HuH-7.5 (cell line): ENCODE measurements at places on chromosomes 5 and 9.
A peak's percentile ranks its signal among the peaks of the same experiment; 100 is the strongest.

DNA sequence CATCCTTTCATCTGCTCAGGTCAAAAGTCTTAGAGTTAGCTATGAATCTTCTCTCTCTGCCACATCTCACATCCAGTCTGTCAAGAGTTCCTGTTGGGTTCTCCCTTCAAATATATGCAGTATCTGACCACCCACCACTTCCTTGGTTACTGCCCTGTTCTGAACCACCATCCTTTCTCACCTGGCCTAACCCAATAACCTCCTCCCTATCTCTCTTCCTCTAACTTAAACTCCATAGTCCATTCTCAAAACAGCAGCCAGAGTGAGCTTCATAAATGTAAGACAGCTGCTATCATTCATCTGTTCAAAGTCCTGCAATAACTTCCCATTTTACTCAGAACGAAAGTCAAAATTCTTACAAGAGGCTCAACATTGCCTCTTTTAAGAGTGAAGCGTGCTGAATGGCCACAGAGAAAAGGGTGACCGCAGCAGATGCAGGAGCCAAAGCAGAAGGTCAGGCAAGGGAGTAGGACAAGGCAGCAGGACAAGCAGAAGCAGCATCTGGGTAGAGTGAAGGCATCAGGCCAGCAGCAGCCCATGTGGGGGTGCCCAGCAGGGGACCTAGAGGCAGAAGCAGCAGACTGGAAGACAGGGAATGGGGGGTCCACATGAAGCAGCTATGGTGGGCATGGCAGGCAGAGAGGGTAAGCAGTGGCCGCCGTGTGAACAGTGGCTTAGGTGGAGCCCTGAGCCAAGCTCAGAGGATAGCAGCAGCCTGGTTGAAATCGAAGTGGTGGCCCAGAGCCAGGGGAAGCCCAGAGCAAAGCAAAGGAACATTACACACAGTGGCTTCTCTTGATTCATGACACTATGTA lies 39.3 kb upstream of the CDC42SE2 start:
- no peak for DNase-seq

DNA sequence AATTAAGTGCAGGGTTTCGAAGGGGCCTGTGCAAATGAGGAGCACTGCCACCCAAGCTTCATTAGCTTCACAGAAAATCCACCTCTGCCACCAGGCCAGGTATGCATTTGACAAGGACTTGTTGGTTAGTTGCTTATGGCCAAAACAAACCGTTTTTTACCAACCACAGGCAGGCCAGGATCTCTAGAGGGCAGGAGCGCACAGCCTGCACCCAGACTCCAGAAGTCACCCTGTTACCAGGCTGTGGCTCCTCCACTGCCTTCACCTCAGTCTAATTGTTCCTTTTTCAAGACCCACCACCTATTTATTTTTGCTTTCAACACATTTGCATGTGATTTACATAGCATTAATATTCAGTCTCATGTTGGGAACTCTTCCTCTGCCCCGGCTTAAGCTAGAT lies 78.3 kb upstream of the HSPA9 start:
- no peak for DNase-seq

GRCh38 chr5:32249668-32250067 lies 63.1 kb downstream of the MTMR12 start:
- no peak for DNase-seq

GRCh38 chr5:111366388-111366787 lies 142.2 kb downstream of the CAMK4 start:
- no peak for DNase-seq

GRCh38 chr5:86760661-86761060 lies 142.9 kb downstream of the COX7C start:
- no peak for DNase-seq

- DNase-seq, result no peak
Measured at GRCh38 chr5:1406681-1407640, 38.3 kb downstream of the SLC6A3 start.

GRCh38 chr9:135699440-135699839 lies at the start of gene SOHLH1:
SOHLH1 (minus strand) TSS chr9:135699481; CDS start chr9:135699467, 14 bp downstream.
- no peak for DNase-seq

DNA sequence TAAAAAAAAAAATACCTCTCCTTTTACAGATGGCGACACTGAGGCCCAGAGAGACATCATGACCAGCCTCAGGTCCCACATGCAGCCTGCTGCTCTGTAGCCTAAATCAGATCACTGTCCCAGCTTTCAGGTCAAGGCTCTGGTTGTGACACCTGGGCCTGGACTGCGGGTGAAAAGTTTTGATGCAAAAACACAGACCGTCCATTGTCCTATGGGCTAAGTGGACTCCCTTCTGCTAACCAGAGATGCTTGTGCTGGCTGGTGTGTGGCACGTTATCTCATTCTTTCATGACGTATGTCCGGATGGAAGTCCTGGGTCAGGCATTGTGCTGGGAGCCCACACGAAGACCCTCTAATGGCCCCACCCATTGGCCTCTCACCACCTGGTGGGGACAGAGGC lies 7.8 kb downstream of the NEK6 start:
- no peak for DNase-seq

GRCh38 chr9:74772121-74772520 lies 115.6 kb downstream of the TRPM6 start:
- no peak for DNase-seq

DNA sequence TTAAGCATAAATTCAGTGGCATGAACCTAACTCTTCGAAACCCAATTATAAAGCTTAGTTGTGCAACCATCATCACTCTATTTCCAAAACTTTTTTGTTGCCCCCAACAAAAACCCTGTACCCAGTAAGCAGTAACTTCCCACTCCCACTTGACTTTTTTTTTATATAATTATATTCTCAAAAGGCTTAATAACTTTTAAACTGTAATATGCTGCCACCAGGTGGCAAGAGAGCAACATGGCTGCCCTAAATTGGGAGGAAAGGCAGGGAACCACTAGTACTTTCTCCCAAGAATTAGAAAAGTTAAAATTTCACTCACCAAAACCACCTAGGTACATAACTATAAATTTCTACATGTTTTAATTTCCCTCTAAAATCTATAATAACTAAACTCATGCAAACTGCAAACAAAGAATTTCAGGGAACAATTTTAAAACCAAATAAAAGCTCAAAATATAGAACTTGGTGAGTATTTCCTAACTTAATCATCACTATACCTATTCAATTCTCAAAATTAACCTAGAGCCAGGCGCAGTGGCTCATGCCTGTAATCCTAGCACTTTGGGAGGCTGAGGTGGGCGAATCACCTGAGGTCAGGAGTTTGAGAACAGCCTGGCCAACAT lies 50.2 kb upstream of the RNF38 start:
- peak; percentile 45 for DNase-seq

GRCh38 chr9:115900698-115901097 lies 252.9 kb upstream of the PAPPA start:
- DNase-seq, result no peak

DNA sequence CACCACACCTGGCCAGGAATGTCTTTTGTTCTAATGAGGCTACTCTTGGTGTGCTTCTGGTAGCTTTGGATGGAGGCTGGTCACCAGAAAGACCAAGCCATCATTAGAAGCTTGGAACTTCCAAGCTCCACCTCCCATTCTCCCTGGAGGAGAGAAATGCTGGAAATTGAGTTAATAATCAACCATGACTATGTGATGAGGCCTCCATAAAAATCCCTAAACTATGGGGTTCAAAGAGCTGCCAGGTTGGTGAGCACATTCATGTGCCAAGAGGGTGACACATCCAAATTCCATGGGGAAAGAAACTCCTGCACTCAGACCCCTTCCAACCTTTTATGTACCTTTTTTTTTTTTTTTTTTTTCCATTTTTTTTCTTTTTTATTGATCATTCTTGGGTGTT lies 105.5 kb upstream of the SPATA31C2 start:
- DNase-seq, result no peak

GRCh38 chr9:88742905-88743304 lies 207.9 kb downstream of the NXNL2 start:
- DNase-seq, result no peak

- DNase-seq, result no peak
Measured at GRCh38 chr5:58751222-58751837, 168.5 kb downstream of the RAB3C start.

DNA sequence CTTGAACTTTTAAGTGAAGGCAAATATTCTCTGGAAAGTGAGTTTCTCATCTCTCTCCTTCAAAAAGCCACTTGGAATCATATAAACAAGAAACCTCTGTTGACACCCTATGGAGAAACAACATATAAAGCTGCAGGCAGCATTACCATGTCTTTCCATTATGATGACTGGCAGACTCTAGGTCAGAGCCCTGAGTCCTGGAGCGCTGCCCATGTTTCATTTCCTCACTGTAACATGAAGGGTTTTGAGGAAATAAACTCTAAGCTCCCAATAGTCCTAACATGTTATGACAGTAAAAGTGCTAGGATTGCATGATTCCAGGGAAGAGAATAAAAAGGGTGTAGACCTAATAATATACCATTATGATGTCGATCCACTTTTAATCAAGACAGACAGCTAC lies 220.6 kb downstream of the CTNND2 start:
- no peak for DNase-seq

DNA sequence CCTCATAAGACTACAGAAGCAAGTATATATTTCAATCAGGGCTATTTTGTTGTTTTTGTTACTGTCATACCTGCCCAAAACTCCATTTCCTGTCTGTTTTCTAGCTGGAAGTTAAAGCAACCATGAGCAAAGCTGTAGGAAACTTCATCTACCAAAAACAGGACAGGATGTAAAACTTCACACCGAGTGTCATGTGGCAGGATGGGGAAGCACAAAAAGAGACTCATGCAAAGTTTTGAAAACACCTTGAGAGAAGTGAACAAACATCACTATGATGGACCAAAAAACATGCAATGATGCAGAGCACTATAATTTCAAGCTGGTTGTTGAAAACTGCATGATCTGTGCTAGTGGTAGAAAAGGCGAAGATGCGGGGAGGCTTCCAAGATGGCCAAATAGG lies 6.3 kb upstream of the GZMA start:
- no peak for DNase-seq

DNA sequence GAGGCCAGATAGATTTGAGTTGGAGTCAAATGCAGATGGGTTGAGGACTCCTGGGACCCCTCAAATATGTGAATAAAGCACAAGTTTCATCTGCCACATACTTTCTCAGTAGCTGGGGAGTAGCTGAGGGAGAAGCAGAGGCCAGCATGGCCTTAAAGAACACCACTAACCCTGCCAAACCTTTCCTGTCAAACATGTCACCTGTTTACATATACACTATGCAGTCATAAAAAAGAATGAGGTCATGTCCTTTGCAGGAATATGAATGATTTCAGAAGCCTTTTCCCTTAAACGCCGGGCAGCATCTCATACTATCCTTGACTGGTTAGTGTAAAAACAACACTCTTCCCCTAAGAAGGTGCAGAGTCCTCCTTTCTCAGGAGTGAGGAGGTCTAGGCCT lies 25.2 kb upstream of the HSD17B4 start:
- no peak for DNase-seq

GRCh38 chr5:110736753-110737152 lies 2.1 kb upstream of the SLC25A46 start:
- DNase-seq, result no peak

DNA sequence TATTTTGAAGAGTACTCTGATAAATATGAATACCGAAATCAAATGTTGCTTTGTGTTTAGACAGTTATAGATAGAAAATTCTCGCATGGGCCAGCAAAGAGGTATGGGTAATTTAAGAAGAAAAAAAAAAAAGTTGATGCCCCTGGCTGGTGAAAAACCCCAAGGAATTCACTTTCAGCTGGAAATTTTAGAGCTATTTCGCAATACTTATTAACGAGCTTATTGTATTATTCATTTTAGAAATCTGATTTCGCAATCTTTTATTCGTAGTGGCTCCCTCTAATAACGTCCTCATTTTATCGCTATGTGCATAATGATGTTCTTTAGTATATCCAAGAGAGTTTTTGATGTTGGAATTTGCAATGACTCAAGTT lies 18.5 kb upstream of the FER start:
- DNase-seq, result no peak

DNA sequence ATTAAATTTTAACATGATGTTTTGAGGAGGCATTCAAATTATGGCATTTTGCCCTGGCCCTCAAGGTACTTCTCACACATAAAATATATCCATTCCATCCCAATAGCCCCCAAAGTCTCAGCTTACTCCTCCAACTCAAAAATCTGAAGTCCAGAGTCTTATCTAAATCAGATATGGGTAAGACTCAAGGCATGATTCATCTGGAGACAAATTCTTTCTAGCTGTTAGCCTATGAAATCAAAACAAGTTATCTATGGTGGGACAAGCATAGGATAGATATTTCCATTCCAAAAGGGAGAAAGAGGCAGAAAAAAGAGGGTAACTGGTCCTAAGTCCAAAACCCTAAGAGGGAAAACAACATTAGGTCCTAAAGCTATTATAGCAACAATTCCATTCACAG lies 408.4 kb downstream of the ZNF608 start:
- no peak for DNase-seq

DNA sequence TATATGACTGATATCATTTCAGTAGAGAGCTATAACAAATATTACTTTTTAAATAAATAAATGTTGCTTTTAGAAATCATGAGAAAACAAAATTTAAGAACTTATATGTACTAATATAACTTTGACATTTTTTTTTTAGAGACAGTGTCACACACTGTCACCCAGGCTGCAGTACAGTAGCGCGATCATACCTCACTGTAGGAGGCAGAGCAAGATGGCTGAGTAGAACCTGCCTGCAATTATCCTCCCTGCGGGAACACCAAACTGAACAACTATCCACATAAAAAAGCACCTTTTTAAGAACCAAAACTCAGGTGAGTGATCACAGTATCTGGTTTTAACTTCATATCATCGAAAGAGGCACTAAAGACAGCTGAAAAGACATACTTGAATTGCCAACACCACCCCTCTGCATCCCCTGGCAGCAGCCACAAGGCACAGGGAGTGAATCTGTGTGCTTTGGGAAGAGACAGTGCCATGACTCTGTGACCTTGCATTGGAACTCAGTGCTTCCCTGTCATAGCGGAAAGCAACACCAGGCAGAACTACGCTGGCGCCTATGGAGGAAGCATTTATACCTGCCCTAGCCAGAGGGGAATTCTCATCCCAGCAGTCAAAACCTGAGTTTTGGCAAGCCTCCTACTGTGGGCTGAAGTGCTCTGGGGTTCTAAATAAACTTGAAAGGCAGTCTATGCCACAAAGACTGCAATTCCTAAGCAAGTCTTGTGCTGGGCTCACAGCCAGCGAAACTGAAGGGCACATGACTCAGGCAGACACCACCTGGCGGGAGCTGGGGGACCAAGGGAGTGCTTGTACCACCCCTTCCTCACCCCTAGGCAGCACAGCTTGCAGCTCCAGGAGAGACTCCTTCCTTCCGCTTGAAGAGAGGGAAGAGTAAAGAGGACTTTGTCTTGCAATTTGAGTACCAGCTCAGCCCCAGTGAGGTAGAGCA lies 142.7 kb downstream of the FBXL17 start:
- DNase-seq, result no peak

- no peak for DNase-seq
Measured at GRCh38 chr5:127802477-127802865, 99.3 kb downstream of the CCDC192 start.
